ENCODE measurements at places on chromosomes 11 and 22.

GRCh38 chr11:72581067-72581466 lies 93.2 kb downstream of the PDE2A start:
- no peak for DNase-seq

GRCh38 chr11:86162239-86162638 lies 82.3 kb upstream of the EED start:
- no peak for DNase-seq

DNA sequence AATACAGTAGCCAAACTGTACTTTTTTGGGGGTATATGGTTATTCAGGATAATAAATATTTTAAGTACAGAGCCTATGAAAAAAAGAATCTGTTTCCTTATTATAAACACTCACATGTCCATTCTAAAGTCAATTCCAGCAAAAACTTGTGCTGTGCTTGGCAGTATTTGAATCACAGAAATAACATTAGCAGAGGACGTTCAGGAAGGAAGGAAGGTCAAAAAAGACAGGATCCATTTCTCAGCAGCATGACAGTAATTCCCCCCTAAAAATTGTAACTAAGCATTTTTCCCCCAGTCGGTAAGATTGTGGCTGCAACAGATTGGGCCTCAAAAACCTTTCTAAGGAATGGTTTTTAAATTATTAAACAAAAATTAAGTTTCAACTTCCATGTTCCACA lies 124.8 kb downstream of the ATG16L2 start:
- no peak for DNase-seq

DNA sequence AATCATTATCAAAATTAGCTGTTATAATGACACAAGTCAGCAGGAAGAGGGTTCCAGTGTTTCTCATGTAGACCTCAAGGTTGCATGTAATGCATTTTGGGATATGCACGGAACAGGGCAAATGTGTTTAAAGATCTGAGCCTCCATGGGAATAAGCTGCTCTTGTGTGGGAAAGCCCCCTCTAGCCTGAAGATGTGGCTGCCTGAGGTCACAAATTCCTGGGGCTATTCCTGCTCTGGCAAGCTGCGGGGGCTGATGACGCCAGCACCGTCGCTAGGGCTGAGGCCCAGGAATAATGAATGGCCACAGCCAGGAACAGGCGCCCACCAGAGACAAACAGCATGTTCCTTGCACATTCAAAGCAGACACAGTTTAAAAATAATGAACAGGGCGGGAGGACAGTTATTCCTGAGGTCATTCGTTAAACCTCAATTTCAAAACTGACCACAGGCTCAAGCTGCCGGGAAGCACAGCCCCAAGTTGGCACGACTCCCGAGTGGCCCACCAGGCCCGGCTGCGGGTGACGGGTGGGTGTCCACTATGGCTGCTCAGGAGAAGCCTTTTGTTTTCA lies 11.7 kb downstream of the OSBPL5 start:
- no peak for DNase-seq

- DNase-seq, result peak; percentile 32
These were observed 2.3 kb downstream of the PRR33 start for GRCh38 chr11:1889224-1889930.

GRCh38 chr11:12671370-12671769 lies 2.9 kb upstream of the TEAD1 start:
- DNase-seq, result no peak

GRCh38 chr11:131178020-131178419 lies 192.4 kb upstream of the NTM start:
- no peak for DNase-seq

DNA sequence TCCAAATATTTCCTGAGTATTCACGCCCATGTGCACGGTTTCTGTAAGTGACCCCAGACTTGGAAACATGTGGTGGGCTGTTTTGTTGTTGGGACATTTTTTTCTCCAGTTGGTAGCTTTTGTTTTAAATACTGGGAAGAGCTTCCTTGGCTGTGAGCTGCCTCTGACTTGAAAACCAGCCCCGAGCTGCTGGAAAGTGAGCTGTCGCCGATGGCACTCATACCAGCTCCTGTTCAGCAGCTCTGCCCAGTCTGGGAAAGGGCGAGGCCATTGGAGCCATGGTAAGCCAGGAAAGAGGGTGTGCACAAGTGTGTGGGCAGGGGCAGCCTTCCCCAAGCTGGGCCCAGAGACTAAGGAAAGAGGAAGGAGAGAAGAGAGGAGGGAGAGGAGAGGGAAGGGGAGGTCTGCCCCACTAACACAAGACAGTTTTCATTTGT lies 3.2 kb upstream of the FLI1 start:
- DNase-seq, result no peak
